Stimulated activated CD8-positive, alpha-beta memory T cell treated with anti-CD3 and anti-CD28 coated beads, Interleukin-7, amount 100 ng/mL, for 24 hours (primary cell): ENCODE measurements at places on chromosomes 12 and 14.

GRCh38 chr12:67524861-67525616 is 123.5 kb upstream of the DYRK2 start:
- no peak for DNase-seq

DNA sequence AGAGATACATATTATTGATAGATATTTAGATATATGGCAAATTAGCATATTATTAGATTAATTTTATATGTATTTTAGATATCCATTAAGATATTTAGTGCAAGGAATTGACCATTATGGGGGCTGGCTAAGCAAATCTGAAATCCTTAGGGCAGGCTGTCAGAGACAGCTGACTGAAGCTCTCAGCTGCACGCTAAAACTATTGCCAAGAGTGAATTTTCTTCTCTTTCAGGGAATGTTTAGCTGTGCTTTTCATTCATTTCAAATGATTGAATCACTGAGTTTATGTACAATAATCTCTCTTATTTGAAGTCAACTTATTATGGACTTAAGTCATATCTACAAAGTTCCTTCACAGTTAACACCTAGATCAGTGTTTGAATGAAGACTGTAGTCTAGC is 566.5 kb downstream of the LRFN5 start:
- no peak for DNase-seq

- DNase-seq = no peak
Measured at GRCh38 chr12:85273381-85274314, 6.4 kb upstream of the ALX1 start.

DNA sequence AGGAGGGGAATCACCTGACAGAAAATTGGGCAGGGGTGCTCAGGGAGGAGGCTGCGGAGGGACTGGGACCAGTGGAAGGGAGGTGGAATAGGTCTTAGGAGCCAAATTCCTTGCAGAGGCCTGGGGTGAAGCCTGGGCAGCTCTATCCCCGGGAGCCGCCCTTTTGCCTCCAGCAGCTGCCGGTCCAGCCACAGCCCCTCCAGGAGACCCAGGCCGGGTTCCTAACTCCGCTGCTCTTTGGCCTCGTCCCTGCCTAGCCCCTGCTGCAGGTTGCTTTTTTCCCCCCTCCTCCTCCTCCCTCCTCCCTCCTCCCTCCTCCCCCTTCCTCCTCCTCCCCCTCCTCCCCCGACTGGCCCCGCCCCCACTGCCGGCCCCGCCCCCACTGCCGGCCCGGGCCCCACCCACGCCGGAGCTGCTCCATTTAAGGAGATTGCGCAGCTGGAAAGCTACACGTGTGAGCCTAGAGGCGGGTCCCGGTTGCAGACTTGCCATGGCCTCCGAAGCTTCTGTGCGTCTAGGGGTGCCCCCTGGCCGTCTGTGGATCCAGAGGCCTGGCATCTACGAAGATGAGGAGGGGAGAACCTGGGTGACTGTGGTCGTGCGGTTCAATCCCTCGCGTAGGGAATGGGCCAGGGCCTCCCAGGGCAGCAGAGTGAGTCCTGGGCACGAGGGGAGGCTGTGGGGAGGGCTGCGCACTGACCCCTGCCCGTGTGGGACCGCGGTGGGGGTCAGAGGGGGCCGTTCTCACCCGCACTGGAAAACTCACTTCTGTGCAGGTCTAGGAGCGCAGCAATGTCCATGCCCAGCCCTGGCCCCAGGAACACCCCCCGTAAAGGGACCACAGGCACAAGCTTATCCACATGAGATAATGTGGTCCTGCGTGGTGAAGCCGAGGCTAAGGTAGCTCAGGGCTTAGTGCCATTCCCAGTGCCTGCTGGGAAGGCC is at the start of gene TCL1B:
TSS of gene TCL1B (plus strand) at position 449 of the 945 bp plus-strand sequence. CDS start at position 491, 42 bp downstream.
- no peak for DNase-seq

DNA sequence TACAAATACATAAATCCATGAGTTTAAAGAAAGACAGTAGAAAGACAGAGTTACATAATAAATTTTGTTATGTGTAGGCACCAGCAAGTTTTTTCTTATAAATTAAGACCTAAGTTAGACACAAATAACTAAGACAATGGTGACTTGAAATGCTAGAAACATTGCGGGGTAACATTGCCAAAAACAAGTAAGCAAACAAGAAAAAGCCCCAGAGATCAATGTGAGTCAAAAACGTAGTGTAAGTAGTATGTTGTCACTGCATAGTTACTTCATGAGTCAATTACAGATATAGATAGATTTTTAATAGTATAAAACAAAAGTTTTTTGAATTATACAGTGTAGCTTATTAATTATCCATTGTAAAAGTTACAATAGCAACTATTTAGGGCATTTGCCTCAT is 83.4 kb downstream of the CNTN1 start:
- no peak for DNase-seq

DNA sequence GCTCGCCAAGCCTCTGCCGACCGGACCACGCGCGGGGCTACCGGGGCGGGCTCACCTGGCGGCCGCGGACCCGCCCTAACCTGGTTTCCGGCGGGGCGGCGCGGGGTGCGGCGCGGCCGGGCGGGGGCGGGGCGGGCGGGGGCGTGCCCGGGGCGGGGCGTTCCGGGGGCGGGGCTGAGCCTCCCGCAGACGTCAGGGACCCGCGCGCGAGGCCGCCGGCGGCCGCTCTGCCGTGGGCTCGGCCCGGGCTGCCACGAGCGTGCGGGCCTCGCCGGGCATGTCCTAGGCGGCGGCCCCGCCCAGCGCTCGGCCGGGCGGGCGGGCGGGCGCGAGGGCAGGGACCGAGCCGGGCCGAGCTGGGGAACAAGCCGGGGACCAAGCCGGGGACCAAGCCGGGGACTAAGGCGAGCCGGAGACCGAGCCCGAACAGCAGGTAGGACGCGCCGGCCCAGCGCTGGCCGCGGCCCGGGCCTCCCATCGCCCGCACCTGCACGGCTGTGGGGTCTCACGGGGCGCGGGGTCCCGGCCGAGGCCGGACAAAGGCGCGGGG is at the start of gene CEP170B:
TSS of gene CEP170B (plus strand) at position 188 of the 550 bp plus-strand sequence. CDS start 3,183 bp downstream, outside the sequence.
- DNase-seq = no peak

- DNase-seq = no peak
Measured at GRCh38 chr12:1591543-1591942, 2.8 kb downstream of the FBXL14 start.

DNA sequence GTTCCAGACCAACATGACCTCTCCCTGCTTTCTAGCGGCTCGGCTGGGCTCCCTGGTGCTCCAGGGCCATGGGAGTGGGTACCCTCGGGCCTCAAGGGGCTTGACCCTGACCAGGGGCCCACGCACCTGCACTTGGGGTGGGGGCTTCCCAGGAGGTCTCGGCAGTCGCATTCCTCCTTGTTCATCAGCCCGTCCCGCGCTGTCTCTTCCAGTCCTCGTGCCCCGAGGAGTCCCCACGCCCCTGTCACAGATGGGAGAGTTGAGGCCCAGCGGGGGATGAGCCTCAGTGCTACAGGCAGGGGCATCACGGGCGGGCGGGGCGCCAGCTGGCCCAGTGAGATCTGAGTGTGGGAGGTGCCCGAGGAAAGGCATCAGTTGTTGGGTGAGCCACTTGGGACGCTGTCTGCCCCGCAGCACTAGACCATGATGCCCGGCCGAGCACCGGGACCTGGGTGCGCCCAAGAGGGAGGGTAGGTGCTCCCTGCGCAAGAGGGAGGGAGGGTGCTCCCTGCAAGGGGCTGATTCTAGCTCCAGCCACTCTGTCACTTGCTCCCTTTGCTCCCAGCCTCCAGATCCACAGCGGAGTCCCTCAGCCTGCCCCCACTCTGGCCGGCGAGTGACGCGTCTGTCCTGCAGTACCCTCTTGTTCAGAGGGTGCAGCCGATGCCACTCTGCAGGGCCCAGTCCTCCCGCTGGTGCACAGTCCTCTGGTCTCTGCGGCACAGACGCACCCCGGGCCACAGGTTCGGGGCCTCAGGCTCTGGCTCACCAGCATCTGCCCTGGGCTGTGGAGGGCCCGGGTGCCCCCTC is 23.8 kb downstream of the MMP17 start:
- DNase-seq = no peak

DNA sequence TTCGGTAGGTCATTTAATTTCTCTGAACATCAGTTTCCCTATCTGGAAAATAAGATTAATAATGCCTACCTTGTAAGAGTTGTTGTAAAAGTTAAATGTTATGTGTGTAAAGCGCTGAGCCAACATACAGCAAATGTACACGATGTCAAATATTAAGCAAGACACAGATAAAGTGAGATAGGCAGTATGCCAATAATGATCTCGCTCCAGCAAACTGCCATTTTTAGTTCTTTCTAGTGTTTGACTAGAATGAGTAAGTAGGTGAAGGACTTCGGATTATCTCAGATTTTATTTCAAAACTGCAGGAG is 840 bp downstream of the DHRS7 start:
- no peak for DNase-seq

DNA sequence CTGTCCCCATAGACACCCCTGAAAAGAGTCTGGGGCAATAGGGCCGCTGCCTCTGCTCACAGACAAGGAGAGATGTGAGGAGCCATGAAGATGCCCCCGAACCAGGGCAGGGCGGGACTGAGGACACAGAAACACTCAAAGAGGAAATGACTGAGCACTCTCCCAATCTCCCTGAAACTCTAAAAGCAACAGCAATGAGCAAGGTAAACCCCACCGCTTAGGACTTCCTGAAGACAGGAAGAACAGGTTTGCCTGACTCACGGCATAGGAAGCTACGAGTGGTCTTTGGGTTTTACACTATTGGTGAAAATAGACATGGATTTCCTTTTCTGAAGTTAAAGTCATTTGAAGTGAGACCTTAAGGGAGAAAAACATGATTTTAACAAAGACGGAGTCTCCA is 32.5 kb downstream of the STX2 start:
- DNase-seq = no peak

DNA sequence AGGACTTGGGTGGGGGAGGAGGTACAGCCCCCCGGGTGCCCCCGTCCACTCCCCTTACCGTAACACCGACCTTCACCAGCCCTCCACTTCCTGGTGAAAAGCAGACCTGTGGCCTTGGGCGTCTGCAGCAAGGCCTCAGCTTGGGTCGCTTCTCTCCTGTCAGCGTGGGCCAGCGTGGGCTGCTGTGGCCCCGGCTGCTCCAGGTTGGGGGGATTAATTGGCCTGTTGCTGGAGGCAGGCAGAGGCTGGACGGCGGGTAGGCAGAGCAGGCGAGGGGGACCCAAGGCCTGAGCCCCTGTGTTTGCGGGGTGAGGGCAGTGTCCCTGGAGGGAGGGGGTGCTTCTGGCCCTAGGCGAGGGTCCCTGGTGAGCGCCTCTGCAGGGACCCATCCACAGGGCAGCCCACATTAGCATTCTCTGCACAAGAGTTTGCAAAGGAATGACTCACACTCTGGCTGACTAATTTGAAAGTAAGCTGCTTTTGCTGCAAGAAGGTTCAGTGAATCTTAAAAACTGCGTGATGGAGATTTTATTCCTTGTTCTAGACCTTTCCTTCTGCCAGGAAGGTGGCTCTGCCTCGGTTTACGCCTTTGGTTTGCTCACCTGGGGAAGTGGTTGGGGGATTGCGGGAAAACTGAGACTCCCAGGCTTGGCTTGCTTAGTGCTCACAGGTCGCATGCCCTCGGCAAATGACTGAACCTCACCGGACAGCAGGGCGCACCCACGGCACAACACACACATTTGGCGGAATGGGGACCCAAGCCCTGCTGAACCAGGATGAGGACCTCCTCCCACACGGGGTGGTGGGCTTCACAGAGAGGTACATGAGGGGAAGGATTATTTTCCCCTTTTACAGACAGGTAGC is 37.9 kb upstream of the DLK1 start:
- no peak for DNase-seq

DNA sequence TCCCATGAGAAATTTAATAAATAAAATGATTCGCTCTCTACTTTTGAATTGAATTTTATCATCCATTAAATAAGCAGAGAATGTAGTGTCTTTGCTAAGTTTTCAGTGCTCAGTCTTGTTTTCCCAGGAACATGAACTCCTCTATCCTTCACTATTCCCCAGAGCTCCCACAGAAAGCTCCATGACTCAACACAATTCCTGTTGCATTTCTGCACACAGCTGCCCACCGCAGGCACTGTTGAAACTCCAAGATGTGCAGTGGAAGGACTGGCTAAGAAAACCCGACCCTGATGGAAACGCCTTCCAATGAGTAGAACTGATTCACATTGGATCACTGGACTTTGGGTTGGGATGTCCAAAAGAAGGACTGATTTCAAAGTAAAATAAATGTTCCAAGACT is 202.4 kb upstream of the AMIGO2 start:
- no peak for DNase-seq

- DNase-seq = no peak
Measured at GRCh38 chr12:82426081-82426480, 67.8 kb downstream of the METTL25 start.

GRCh38 chr14:42002141-42002540 is 395.5 kb downstream of the LRFN5 start:
- no peak for DNase-seq

DNA sequence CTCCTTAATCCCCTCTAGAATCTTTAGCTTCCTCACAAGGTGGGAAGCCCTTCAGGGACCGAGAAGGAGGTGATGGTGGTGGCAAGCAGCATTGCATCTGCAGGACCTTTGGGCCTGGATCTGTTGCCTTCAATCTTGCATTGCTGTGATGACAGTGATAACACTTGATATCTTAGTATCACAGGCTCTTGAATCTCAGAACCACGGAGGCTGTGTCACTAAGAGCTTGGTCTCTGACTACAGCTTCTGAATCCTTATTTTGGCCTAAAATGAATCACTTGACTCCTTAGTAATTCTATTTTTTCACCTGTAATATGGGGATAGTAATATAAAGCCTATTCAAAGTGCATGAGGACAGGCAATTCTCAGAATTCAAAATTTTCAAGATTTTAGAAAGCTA is 8.9 kb upstream of the AMN1 start:
- DNase-seq = no peak
